GM23338 (cell line): ENCODE measurements at places on chromosomes 4 and X.

GRCh38 chr4:38949411-38950051, 81.9 kb downstream of the FAM114A1 start:
- no peak for DNase-seq

DNA sequence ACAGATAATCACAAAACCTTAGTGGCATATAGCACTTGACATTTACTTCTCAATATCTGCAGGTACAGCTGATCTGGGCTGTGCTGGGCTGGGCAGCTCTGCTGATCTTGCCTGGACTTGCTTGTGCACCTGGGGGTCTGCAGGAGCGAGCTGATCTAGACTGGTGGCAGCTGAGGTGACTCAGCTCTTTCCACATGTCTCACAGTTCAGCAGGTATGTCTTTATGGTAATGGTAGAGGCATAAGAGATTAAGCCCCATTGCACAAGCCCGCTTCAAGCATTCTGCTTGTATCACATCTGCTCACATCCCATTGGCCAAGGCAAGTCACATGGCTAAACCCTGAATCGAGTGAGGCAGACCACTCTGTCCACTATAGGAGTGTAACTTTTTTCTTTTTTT, 506.7 kb downstream of the BCOR start:
- no peak for DNase-seq

GRCh38 chr4:186216465-186217024, 10.8 kb upstream of the KLKB1 start:
- DNase-seq, result no peak

- DNase-seq, result no peak
Measured at GRCh38 chr4:19531906-19532848, 719.5 kb upstream of the SLIT2 start.

- no peak for DNase-seq
Measured at GRCh38 chrX:117094149-117094548, 631.4 kb upstream of the CT83 start.

GRCh38 chrX:68669094-68669860, 21.8 kb downstream of the STARD8 start:
- DNase-seq, result peak; percentile 30

GRCh38 chr4:183823434-183823833, 81.7 kb upstream of the STOX2 start:
- no peak for DNase-seq

DNA sequence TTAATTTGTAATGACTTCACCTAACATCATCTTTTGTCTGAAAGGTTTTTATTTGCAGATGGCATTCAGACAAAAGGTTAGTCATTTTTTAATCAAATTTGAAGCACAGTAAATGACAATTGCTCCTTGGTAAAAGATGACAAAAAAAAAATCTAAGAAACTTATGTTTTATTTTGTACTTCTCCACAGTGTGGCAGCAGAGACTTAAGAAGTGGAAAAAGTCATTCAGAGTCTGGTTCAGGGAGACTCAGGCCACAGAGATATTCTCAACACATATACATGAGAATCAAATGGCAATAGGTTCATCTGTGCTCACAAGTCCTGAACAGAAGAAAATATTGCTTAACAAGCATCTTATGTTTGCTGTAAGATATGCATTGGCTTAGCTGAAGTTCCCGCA, 436.2 kb downstream of the KCNIP4 start:
- peak; percentile 80 for DNase-seq

DNA sequence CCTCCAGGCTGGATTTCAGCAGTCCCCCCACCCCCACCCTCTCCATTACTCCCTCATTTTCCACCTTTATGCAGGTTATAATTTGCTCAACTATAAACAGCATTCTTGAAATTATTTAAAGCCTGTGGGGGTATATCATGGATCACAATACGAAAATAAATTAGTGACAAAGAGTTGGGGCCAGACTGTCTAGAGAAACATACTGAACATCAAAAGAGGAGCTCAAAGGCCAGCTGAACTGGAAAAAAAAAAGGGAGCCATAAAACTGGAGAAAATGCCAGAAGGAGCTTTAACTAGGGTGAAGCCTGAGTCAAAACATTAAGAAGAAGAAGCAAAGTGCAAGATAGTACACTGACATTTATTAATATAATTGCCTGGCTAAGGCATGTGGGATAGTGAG, 137.8 kb downstream of the ANTXR2 start:
- no peak for DNase-seq

- no peak for DNase-seq
Measured at GRCh38 chr4:13306356-13306755, 177.8 kb downstream of the RAB28 start.

DNA sequence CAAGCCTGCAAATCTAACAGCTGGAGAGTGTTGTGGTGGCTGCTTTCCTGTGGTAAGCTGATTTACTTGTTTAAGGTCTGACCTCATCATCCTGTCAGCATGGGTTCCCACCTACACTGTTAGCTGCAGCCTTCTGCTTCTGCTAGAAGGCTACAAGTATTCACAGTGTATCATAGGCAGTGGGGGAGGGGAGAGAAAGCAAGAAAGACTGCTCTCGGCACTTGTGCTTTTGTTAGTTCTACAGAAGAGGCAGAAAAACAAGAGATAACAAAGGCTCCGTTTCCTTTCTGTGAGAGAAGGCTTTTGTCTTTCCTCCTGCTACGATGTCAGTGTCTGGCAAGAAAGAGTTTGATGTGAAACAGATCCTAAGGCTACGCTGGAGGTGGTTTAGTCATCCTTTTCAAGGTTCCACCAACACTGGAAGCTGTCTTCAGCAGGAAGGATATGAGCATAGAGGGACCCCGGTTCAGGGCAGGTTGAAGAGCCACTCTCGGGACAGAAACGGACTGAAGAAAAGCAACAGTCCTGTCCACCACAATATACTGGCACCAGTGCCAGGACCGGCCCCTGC, at the start of gene KLHL4:
Gene KLHL4, plus strand, starts transcription at position 232 of the 571 bp plus-strand sequence. Its CDS starts 92 bp downstream, at position 324.
- peak; percentile 80 for DNase-seq

GRCh38 chr4:89121387-89122068, 10.2 kb downstream of the TIGD2 start:
- no peak for DNase-seq

- DNase-seq, result no peak
Measured at GRCh38 chr4:3335385-3335784, 42.6 kb downstream of the RGS12 start.
